ENCODE measurements at places on chromosomes 6 and 20. TPM values are rescaled to one million over a fixed set of nuclear protein-coding genes. Genes with fewer than 3 reads are reported as not detected.
A peak's percentile ranks its signal among the peaks of the same experiment; 100 is the strongest.

Gene ULBP3
- 0.67 TPM for total RNA-seq

- peak; percentile 61 for DNase-seq
Observed at GRCh38 chr6:139029470-139030227, 1.1 kb downstream of the ABRACL start.

DNA sequence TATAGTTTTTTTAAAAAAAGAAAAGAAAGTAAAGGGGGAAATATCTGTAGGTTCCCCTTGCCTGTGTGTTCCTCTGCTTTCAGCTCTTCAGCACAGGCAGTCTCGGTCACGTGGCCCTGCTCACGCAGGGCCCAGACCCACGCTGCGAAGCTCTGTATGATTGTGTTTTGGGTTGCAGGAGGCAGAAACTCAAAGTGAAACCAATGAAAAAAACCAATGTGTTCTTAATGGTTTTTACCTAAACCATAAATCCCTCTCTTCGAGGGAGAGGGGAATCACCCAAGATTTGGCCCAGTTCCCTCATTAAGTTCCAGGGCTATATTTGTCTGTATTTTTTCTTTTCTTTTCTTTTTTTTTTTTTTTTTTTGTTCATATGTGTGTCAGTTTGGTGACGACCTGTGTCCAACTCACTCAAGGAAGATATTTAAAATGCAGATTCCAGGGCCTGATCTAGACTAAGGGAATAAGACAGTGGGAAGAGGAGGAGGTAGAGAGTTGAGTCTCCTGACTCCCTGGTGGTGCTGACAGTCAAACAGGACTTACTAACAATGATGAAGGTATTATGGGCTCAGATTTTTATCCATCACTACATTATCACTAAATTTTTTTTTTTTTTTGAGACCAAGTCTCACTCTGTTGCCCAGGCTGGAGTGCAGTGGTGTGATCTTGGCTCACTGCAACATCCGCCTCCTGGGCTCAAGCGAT, 33.8 kb upstream of the RREB1 start:
- peak; percentile 24 for DNase-seq

Gene OXT
- total RNA-seq, result not detected

DNA sequence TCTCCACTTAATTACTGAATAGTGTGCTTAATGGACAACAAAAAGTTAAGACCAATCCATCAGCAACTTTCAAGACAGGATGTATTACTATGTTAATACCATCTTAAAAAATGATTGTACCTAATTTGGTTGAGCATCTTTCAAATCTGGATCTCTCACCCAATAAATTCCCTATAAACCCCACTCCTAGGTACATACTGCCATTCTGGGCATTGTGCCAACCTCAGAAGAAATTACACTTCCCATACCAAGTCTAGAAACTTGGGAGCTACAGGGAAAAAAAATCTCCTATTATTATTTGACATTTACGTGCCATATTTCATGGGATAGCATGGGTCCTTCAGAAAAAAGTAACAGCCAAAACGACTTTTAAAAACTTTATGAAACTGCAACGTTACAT, 5.1 kb downstream of the SYNCRIP start:
- no peak for DNase-seq

DNA sequence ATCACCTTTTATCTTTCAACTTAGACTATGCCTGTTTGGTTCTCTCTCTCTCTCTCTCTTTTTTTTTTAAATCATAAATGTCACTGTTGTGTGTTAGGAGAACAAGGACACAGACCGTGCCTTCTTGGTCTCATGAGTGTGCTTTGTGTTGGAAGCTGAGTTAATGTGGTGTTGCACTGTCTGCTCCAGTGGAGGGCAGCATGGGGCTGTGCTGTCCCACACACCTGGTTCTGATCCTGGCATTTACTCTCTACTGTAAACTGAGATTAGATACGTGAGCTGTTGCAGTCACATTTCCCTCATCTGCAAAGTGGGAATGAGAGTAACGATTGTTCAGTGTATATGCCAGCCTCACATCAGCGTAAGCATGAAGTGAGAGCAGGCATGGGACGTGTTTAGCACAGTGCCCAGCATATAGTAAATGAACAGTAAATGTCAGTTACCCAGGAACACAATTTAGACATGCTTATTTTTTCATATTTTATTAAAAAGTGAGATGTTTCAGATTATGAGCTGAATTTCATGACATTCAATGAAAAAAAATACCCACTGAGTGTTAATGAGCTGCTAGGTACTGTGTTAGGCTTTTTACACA, 161.1 kb downstream of the FARS2 start:
- no peak for DNase-seq

DNA sequence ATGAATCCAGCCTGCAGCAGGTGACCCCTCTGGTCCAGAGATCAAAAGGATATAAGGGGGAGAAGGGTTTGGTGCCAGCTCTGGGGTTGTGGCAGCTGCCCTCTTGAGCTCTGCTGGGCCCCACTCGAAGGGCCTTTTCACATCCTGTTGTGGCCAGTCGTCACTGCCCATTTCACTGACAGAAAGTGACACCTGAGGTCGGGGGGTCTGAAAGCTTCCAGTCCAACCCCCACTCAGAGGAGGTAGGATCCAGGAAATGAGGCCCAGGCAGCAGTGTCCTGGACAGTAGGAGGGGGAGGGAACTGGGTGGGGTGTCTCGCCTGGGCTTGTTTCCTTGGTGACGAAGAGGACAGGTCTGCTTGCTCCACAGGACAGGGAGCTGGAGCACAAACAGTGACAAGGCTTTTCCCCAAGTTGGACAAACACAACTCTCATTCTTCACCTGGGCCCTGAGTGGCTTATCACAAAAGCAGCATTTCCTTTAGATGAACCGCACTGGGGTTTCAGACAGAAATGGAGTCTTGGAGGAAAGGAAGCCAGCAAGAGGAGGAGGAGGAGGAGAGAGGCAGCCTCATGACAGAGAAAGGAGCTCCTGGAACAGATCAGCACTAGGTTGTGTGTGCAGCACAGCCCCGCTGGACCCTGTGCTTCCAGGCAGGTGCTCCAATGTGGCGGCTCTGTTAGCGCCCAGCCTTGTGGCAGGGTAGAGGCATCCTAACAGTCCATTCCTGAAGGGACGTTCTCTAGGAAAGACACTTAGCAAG, 11.0 kb downstream of the FRS3 start:
- DNase-seq, result no peak

DNA sequence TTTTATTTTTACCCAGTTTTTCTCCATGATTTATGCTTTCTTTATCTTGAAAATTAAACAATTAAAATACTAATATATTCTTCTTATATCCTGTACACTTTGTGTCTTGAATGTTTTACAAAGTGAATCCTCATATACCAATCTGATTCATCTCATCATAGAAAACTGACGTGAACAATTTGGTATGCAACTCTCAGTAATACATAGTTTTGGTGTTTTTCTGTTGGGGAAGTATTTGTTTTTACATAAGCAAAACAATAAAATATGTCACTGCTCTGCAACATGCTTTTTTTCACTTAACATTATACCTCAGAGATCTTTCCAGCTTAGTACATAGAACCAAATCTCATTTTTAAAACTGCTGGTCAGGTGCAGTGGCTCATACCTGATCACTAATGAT, 14.7 kb downstream of the DNAAF9 start:
- DNase-seq, result no peak

GRCh38 chr20:32190616-32191415, 16.7 kb downstream of the PLAGL2 start:
- no peak for DNase-seq

DNA sequence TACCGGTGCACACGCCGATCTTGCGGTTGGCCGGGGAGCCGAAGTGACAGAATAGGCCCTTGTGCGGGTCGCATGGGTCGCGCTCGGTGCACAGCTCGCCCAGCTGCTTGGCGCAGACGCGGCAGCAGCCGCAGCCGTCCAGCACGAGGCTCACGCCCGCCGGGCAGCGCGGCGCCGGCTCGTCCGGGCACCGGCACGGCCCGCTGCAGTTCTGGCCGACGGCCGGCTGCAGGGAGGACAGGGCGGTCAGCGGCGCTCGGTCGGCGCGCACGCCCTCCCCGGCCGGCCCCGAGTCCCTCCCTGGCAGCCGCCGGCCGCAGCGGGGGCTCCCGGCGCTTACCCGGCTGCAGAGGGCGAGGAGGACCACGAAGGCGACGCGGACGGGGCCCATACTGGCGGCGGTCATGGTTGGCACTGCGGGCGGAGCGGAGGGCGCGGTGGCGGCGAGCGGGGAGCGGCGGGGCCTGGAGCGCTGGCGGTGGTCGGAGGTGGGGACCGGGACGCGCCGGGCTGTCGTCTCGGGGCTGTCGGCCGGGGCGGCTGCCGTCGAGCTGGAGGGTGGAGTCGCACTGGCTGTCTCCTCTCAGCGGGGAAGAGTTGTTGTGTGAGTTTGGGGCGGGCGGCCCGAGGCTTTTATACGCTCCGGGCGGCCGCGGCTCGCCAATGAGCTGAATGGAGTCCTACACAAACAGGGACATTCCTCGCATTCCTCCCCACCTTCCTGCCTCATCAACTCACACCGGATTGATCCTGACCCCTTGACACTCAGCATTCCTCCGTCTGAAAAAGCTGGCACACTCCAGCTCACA, at the start of gene CCN2:
Gene CCN2 (minus strand): TSS at position 606 of the 809 bp plus-strand sequence. CDS start 200 bp downstream, at position 406.
- DNase-seq, result peak; percentile 85

Gene QRSL1
- total RNA-seq, result 19.1 TPM

Gene NRN1
- total RNA-seq, result 4.6 TPM

GRCh38 chr20:47677635-47678453, 107.4 kb downstream of the SULF2 start:
- DNase-seq, result no peak

GRCh38 chr6:17352302-17352701, 41.1 kb upstream of the CAP2 start:
- no peak for DNase-seq

Gene CST4
- not detected for total RNA-seq

- DNase-seq, result no peak
Observed at GRCh38 chr20:22723659-22724058, 139.3 kb upstream of the FOXA2 start.

GRCh38 chr6:105642708-105643107, 239.8 kb upstream of the PREP start:
- DNase-seq, result no peak

DNA sequence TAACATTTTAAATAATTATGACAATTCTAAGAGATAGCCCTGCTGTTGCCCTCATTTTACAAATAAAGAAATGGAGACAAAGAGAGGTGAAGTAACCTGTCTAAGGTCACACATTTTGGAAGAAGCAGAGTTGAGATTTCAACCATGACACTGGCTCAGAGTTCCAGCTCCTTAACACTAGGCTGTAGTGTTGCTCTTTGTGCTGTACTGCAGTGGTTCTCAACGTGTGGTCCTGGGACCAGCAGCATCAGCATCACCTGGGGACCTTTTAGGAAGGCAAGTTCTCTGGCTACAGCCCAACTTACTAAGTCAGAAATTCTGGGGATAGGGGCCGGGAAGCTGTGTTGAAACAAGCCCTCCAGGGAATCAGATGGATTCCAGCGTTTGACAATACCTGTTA, 62.4 kb upstream of the FERMT1 start:
- DNase-seq, result no peak

- DNase-seq, result no peak
Observed at GRCh38 chr6:142695016-142695415, 250.0 kb downstream of the HIVEP2 start.

- no peak for DNase-seq
Observed at GRCh38 chr6:1039746-1040145, 272.2 kb upstream of the FOXQ1 start.

Measured in psoas muscle (tissue), 8 donors.